Activated CD4-positive, alpha-beta T cell treated with anti-CD3 and anti-CD28 coated beads, Interleukin-2, amount 10 ng/mL, durations not matched to agents 24 days and 14 days (primary cell): ENCODE measurements at places on chromosomes 6 and 20.

DNA sequence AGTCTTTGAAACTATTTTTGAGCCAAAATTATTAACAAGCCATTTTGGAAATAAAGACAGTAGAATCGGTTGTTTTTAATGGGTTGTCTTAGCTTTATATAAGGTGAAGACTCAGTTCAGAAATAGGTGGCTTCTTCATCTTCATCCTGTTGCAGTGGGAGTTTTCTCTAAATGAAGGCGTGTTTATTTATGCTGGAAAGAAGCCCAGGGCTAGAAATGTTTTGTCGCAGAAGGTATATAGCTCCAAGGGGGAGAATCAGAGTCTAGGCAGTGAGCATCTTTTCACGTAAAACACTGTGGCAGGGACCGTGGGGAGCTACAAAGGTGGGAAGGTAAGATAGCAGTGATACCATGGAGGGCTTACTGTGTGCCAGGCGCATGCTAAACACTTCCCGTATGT lies 34.3 kb downstream of the FARS2 start:
- no peak for DNase-seq
- H3K36me3 ChIP-seq = peaks cover 2% of the 10 kb centered on the region
- H3K4me3 ChIP-seq = no peak overlapping the region
- H3K27me3 ChIP-seq = no peaks in the 10 kb centered on the region
- H3K27ac ChIP-seq = no peak overlapping the region

- no peak for DNase-seq
- H3K4me3 ChIP-seq = no peak overlapping the region
- no peaks in the 10 kb centered on the region for H3K36me3 ChIP-seq
Observed at GRCh38 chr6:98039904-98040607, 757.0 kb upstream of the MMS22L start.

DNA sequence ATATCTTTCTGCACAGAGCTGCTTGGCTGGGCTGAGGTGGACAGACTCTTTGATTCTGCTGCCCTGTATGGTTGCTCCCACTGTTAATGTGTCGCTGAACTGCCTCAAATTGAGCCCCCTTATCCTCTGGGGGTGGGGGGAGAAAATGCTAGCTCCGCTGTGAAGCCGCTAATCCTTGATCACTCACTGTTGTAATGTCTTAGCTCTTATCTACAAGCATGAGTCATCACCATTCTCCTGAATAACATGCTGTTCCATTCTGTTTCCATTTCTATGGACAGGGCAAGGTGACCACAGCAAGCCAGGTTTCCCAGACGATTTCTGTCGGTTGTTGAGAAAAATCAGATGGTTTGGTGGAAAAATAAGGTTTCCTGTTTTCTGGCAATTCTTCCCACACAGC lies 218.4 kb upstream of the GGTLC1 start:
- H3K36me3 ChIP-seq = no peaks in the 10 kb centered on the region
- H3K27ac ChIP-seq = no peak overlapping the region
- no peak for DNase-seq
- H3K27me3 ChIP-seq = peaks cover 10% of the 10 kb centered on the region
- no peaks in the 10 kb centered on the region for H3K4me1 ChIP-seq

- no peaks in the 10 kb centered on the region for H3K4me1 ChIP-seq
- H3K36me3 ChIP-seq = peaks cover 8% of the 10 kb centered on the region
- no peaks in the 10 kb centered on the region for H3K27me3 ChIP-seq
- DNase-seq = no peak
Observed at GRCh38 chr6:13413466-13413862, 73.9 kb downstream of the GFOD1 start.

DNA sequence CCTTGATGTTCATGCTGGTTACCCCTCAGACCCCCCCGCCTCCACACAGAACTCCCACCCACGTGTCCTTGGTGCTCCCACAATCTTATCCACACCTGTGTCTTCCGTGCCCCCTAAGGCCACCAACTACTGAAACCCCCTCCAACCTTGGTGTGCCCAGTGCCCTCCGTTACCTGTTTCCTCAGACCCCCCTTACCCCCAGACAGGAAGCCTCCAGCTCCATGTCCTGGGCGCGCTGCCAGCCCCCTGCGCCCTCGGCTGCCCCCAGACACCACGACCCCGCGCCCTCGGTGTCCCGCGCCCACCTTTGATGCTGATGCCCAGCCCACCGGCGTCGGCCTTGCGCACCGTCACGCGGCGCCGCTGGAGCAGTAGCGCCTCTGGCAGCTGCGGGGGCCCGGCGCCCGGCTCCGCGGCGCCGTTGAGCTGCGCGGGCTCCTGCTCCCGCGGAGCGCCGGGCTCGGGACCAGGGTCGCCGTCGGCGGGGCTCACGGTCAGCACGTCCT lies 504 bp downstream of the SNTA1 start:
- peak overlapping the region; percentile 37 for H3K27ac ChIP-seq
- H3K27me3 ChIP-seq = peaks cover 11% of the 10 kb centered on the region
- H3K4me3 ChIP-seq = peak overlapping the region; percentile 78

- H3K27me3 ChIP-seq = no peaks in the 10 kb centered on the region
- H3K27ac ChIP-seq = no peak overlapping the region
- no peak for DNase-seq
- H3K4me3 ChIP-seq = no peak overlapping the region
Observed at GRCh38 chr6:94289131-94289530, 869.8 kb upstream of the EPHA7 start.

- peaks cover 4% of the 10 kb centered on the region for H3K36me3 ChIP-seq
- H3K4me1 ChIP-seq = no peaks in the 10 kb centered on the region
- DNase-seq = no peak
- H3K27ac ChIP-seq = no peak overlapping the region
Observed at GRCh38 chr6:142714951-142715785, 229.8 kb downstream of the HIVEP2 start.

DNA sequence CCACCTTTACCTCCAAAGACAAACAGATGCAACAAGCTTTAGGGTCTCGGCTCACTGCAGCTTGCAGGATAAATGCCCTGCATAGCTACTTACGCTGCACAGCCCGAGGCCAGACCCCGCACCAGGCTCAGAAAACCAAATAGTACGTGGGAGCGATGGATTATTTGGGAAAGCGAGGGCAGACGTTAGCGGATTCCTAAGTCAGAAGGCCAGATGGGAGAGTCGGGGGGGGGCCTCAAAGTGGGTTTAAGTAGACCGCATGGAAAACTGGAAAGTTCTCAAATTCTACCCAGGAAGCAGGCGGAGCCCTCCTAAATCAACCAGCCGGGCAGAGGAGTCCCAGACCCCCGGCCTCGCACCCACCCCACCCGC lies 382 bp downstream of the SFT2D1 start:
- peak overlapping the region; percentile 93 for H3K27ac ChIP-seq
- peaks cover 3% of the 10 kb centered on the region for H3K36me3 ChIP-seq
- peaks cover 11% of the 10 kb centered on the region for H3K4me1 ChIP-seq
- DNase-seq = peak; percentile 70
- peaks cover 4% of the 10 kb centered on the region for H3K27me3 ChIP-seq

DNA sequence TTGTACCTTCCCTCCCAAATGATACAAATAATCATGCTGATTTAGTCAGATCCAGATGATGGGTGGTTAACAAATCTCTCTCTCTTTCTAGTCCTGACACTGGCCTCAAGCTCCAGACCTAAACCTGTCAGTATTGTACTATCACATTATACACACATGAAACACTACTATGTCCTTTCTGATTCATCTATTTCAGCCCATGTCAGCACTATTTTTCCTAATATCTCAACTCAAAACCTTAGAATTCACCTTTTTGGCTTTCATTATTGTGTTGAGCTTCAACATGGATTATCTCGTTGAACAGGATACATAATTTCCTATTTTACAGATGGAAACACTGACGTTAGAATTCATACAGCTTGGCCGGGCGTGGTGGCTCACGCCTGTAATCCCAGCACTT lies 3.5 kb downstream of the PIGU start:
- H3K4me1 ChIP-seq = peaks cover 17% of the 10 kb centered on the region
- peaks cover 2% of the 10 kb centered on the region for H3K36me3 ChIP-seq
- H3K4me3 ChIP-seq = no peak overlapping the region

- no peaks in the 10 kb centered on the region for H3K27me3 ChIP-seq
- peaks cover 75% of the 10 kb centered on the region for H3K4me1 ChIP-seq
- peak overlapping the region; percentile 94 for H3K4me3 ChIP-seq
- peak overlapping the region; percentile 34 for H3K27ac ChIP-seq
- peak; percentile 71 for DNase-seq
Observed at GRCh38 chr6:25038999-25039398, 103.2 kb upstream of the RIPOR2 start.

- no peak for DNase-seq
- no peak overlapping the region for H3K4me3 ChIP-seq
- no peaks in the 10 kb centered on the region for H3K36me3 ChIP-seq
- no peak overlapping the region for H3K27ac ChIP-seq
Observed at GRCh38 chr20:57705127-57705899, 4.5 kb downstream of the PMEPA1 start.

DNA sequence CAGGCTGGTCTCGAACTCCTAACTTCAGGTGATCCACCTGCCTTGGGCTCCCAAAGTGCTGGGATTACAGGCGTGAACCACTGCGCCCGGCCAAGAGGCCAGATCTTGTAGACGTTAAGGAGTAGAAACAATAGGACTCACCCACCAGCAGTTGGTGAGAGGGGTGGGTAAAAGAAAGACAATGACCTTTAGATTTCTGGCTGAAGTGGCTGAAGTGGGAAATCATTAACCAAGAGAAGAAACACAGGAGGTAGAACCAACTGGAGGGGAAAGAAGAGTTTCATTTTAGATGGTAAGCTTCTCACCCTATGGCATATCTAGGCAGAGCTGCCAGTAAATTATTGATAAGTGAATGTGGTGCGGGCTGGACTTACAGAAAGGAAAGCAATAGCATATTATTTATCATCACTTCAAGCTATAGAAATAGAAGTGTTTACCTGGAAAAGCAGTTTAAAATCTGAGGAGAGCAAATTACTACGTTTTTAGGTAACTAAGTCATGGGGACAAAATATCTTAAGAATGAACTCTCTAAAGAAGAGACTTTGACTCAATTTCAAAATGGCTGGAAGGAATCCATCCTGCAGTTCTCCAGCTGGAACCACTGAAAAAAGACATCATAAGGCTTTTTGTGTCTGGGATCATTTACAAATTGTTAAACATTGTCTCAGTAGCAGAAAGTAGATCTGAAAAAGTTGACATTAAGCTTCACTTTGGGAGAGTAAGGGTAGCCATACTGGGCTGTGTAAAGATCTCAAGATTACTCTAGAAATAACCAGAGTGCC lies 109.6 kb downstream of the ALDH8A1 start:
- DNase-seq = no peak
- H3K36me3 ChIP-seq = no peaks in the 10 kb centered on the region
- no peaks in the 10 kb centered on the region for H3K4me1 ChIP-seq
- no peak overlapping the region for H3K4me3 ChIP-seq
- peaks cover 20% of the 10 kb centered on the region for H3K27me3 ChIP-seq

DNA sequence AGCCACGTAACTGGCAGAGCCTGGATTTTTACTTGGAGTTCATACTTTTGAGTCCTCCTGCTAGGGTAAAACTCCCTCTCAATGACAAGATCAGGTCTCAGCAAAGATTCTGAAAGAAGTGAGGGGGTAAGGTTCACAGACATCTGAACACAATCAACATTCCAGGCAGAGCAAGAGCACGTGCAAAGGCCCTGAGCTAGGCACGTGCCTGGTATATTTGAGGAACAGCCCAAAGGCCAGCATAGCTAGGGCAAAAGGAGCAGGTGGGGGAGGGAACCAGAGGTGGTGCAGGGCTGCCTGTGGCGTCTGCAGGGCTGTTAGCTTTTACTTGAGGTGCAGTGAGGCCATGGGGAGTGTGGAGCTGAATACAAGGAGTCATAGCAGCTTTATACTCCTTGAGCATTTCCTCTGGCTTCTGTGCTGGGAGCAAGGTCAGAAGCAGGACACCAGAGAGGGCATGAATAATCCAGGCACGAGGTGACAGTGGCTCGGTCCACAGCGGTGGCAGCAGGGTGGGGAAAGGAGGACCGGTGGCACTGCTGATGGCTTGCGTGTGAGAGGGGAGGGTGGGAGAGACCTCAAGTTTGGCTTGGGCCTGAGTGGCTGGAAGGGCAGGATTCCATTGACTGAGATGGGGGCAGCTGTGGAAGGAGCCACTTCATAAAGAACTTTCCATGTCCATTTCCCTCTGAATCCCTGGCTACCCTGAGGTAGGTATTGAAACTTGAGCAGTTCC lies 57.0 kb downstream of the DLGAP4 start:
- no peaks in the 10 kb centered on the region for H3K4me1 ChIP-seq
- H3K36me3 ChIP-seq = no peaks in the 10 kb centered on the region

GRCh38 chr6:699319-699718 lies 6.4 kb upstream of the EXOC2 start:
- H3K27me3 ChIP-seq = peaks cover 22% of the 10 kb centered on the region
- H3K27ac ChIP-seq = no peak overlapping the region
- no peak overlapping the region for H3K4me3 ChIP-seq

GRCh38 chr20:59645761-59646171 lies 41.4 kb downstream of the PHACTR3 start:
- H3K36me3 ChIP-seq = no peaks in the 10 kb centered on the region
- peaks cover 4% of the 10 kb centered on the region for H3K27me3 ChIP-seq

- no peaks in the 10 kb centered on the region for H3K36me3 ChIP-seq
- peaks cover 3% of the 10 kb centered on the region for H3K27me3 ChIP-seq
- DNase-seq = no peak
- peaks cover 10% of the 10 kb centered on the region for H3K4me1 ChIP-seq
- no peak overlapping the region for H3K27ac ChIP-seq
Observed at GRCh38 chr6:130912434-130912833, 85.2 kb downstream of the SMLR1 start.

DNA sequence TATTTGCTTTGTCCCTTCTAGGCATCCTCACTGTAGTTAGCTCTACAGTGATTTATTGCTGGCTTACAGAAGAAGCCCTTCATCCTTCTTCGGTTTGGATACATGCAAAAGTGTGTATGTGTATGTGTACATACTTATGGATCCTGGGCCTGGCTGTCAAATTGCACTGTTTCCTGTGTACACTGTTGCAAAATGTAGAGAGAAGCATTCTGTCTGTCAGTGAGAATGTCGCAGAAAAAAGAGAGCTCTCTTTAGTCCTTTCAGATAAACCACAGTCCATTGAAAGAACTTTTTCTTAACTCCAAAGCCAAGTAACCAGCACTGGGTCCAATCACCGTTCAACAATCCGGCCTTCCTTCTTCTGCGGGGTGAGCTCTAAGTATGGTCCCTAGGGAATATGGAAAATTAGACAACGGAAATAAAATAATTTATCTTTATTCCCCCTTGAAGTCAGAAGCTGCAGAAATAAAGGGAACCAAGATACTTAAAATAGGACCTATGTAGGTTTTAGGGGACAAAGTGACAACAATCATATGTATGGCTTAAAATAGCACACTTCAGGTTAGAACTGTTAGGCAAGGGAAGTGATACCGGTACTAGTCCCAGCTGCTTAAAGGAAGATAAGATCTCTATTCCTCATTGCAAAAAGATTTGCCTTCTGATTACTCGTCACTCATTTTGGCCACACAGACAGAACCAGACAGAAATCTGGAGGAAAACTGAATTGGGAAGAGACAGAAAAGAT lies 107.0 kb downstream of the CD83 start:
- H3K4me1 ChIP-seq = peaks cover 2% of the 10 kb centered on the region
- no peak overlapping the region for H3K4me3 ChIP-seq
- no peaks in the 10 kb centered on the region for H3K27me3 ChIP-seq
- no peaks in the 10 kb centered on the region for H3K36me3 ChIP-seq
- no peak for DNase-seq

GRCh38 chr20:10532361-10532760 lies 97.3 kb downstream of the SLX4IP start:
- no peaks in the 10 kb centered on the region for H3K27me3 ChIP-seq
- DNase-seq = no peak
- no peaks in the 10 kb centered on the region for H3K36me3 ChIP-seq
- peaks cover 3% of the 10 kb centered on the region for H3K4me1 ChIP-seq
- no peak overlapping the region for H3K27ac ChIP-seq

GRCh38 chr6:120230008-120230407 lies 880.4 kb upstream of the MAN1A1 start:
- no peak overlapping the region for H3K4me3 ChIP-seq
- H3K27me3 ChIP-seq = no peaks in the 10 kb centered on the region
- H3K27ac ChIP-seq = no peak overlapping the region
- DNase-seq = no peak
- H3K36me3 ChIP-seq = no peaks in the 10 kb centered on the region

- peak overlapping the region; percentile 96 for H3K27ac ChIP-seq
Observed at GRCh38 chr20:36950414-36951197, 902 bp downstream of the SAMHD1 start.
